ENCODE measurements at places on chromosomes 2 and 18.

DNA sequence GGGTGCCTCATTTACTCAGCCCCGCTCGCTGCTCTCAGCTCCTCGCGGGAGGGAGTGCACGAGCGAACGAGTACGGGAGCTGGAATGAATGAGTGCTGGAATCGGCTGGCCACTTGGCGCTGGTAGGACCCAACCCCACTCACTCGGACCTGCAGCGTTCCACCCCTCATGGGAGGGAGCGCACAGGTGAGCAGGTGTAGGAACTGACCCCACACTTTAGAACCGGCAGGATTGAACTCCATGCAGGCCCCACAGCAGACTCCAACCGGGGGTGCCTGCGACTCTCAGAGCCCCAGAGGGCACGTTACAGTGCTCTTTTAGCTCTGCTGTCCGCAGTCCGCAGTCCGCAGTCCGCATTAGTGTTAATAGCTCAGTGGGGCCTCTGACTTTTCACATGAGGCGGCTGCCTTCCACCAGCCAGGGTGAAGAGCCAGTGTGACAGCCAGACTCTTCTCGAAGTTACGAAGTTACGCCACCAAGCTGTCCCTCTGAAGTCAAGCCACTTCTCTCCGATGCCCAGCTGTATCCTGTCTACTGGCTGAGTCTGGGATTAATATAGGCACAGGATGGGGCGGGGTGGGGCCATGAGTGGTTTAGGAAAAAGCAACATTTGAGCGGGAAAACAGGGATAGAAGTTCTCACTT, 102.7 kb upstream of the ARHGAP15 start:
- DNase-seq = no peak

GRCh38 chr2:4073026-4073569, 369.7 kb downstream of the DCDC2C start:
- DNase-seq = no peak

- DNase-seq = no peak
Measured at GRCh38 chr2:128547667-128548066, 229.0 kb upstream of the HS6ST1 start.

GRCh38 chr18:6795307-6795706, 65.8 kb downstream of the ARHGAP28 start:
- no peak for DNase-seq

- no peak for DNase-seq
Measured at GRCh38 chr2:28457237-28457636, 38.6 kb upstream of the PLB1 start.

DNA sequence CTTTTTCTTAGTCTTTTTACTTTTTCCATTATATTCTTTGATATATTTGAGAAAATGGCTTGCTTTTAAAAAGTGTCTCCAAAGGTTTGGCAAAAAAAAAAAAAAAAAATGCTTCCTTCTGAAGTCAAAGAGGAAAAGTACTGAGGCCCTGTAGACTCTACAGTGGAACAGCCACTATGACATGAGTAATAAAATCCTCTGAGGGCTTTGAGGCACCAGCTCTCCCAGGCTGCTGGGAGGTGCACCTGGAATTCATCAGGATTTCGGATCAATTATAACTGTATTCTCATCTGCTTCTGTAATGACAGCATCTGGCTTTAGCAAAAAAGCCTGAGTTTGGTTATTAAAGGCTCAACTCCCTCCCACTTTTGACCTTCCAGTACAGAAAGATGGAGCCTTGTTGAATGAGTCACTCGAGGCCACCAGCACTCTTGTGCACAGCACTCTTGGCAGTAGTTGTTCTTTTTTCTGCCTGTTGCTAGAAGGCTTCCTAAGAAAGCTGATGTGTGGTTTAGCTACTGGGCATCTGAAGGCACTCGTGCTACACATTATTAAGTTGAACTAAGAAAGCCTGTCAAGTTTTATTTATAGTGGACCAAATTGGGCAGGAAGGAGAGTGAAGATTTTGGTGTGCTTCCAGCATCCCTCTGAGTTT, 131.3 kb downstream of the PRPF40A start:
- DNase-seq = no peak

DNA sequence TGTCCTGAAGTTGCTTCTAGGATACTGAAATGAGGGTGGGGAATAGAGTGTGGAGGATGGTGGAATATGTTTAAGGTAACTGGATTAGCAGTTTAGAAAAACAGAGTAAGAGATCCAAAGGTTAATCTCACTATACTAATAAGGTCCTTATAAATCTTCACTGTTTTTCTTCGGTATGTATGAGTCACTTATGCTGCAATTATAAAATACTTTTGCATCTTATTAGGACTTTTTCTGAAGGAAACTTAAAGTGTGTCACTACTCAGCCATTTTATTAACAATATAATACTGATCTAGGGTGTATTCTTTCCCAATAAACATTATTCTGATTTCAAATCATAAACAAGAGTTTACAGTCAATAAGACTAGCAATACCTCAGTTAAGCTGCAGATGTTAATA, 182.3 kb downstream of the ZNF521 start:
- DNase-seq = no peak

DNA sequence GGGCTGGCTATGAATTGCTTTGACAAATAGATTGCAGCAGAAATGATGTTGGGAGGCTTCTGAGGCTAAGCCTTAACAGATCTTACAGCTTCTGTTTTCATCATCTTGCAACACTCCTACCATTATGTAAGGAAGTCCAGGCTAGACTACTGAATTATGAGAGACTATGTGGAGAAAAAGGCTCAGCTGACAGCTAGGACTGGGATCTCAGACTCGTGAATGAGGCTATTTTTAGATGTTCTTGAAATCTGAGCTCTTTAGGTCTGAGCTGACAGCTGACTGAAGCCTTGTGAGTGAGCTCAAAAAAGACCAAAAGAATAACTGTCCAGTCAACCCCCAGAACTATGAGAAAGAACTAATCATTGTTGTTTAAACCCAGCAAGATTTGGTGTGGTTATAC, 70.3 kb downstream of the VWC2L start:
- DNase-seq = no peak

DNA sequence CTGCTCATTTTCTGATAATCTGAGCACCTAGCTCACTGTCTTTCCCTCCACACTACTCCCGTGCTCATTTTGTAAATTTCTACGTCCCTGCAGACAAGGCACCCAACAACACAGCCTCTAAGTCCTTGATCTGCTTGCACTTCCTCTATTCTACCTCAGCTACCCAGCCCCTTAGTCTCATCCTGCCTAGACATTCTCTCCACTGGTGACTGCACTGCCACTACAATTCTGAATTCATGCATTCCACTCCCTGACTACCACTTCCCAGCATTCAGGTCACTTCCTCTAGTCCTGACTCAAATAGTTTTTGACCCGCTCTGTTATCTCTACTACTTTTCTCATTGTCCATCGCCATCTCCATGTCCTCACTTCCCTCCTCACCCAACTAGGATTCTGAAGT, 155.7 kb downstream of the DYM start:
- no peak for DNase-seq

GRCh38 chr18:68233018-68233417, 481.9 kb downstream of the TMX3 start:
- no peak for DNase-seq

- DNase-seq = no peak
Measured at GRCh38 chr2:186307871-186308270, 178.2 kb upstream of the ZC3H15 start.

GRCh38 chr2:3780477-3781402, 77.4 kb downstream of the DCDC2C start:
- DNase-seq = peak; percentile 2

- no peak for DNase-seq
Measured at GRCh38 chr18:35415511-35416073, 38.5 kb upstream of the ZNF396 start.

All from activated naive CD4-positive, alpha-beta T cell (primary cell).